ENCODE measurements at places on chromosomes 2 and 18.

DNA sequence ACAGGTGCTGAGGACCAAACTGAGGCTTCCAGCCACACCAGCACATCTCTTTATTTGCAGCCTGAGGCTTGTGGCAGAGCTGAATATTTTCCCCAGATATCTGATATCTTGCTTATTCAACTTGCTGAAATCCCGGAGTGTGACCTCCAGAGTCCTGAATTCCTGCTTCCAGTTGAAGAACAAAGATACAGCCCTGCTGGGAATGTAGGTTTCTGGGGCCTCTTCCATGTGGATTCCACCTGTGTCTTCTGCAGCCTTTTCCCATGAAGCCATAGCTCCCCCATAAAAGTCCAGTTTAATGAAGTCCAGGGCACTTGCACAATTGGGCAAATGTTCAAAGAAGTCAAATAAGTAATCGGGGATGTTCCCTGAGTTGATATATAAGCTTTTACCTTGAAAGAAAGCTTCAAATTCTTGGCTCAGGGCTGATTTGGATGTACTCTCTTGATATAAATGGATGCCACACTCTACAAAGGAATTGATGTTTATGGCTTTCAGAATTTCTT is 14.9 kb downstream of the NLRC4 start:
- DNase-seq = no peak

DNA sequence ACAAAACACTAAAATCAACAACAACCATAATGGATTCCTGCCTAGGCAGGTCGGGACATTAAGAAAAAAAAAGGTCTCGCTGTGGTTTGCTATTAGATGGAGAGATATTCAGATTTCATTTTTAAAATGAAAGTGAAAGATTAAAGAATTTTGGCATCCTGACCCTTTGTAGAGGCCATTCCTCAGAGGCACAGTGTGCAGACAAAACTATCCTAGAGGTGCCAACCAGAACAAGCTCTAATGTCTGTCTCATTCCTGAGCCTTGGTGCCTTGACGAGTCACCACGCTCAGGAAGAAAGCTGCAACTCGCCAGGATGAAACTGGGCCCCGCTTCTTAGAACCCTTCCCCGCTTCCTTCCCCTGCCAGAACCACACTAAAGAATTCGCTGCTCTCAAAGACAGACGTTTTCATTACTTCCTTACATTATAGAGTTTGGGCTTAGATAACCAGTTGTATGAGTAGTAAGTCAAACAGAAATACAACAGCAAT is 156.0 kb downstream of the TGIF1 start:
- no peak for DNase-seq

GRCh38 chr18:4433717-4434116 is 21.4 kb downstream of the DLGAP1 start:
- no peak for DNase-seq

- no peak for DNase-seq
Observed at GRCh38 chr2:31736695-31737454, 156.1 kb upstream of the SRD5A2 start.

GRCh38 chr2:203533676-203534591 is 1.2 kb downstream of the RAPH1 start:
- DNase-seq = no peak

Measured in activated T-helper 9 cell treated with anti-CD3 and anti-CD28 coated beads, Interleukin-2, amount 50 U/mL, for 16 hours (primary cell).